NCI-H1417 (cell line): ENCODE measurements at places on chromosomes 12 and 14.

GRCh38 chr14:96710060-96710666, 87.0 kb upstream of the VRK1 start:
- DNase-seq, result no peak

- no peak for DNase-seq
These were observed 178.1 kb downstream of the SOX5 start for GRCh38 chr12:23771240-23771949.

GRCh38 chr12:57899010-57899662, 42.2 kb upstream of the ATP23 start:
- DNase-seq, result peak; percentile 61

DNA sequence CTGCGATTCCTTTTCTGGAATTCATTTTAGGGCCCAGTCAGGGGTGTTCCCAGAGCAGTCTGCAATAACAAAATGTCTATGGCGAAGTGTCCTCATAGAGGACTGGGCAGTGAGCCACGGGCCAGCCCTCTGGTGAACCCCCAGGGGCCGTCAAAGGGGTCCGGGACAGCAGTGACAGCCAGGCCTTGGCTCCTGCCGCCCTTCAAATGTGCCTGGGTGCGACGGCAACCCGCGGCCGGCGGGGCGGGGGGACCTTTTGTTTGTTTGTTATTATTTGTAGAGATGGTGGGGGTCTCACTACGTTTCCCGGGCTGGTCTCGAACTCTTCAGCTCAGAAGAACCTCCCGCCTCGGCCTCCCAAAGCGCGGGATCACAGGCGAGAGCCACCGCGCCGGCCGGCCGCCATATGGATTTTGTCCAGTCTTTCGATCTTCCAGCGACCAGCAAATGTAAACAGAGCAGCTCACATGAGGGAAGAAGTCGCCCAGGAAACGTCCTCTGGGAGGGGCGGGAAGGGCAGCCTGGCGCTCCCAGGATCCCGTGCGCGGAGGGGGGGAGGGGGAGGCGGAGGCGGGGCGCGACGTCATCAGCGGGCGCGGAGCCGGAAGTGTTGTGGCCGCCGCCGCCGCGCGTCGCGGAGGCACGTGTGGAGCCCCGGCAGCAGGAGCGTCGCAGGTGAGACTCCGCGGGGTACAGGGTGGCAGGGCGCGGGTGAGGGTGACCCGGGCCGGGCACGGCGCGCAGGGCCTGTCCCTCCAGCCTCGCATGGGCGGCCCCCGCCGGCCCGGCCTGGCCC, at the start of gene TRMT61A:
TRMT61A (plus strand) TSS at position 610 of the 796 bp plus-strand sequence. CDS start 783 bp downstream, outside the sequence.
- peak; percentile 92 for DNase-seq

- no peak for DNase-seq
These were observed 445.8 kb upstream of the TBX3 start for GRCh38 chr12:115129727-115130126.

DNA sequence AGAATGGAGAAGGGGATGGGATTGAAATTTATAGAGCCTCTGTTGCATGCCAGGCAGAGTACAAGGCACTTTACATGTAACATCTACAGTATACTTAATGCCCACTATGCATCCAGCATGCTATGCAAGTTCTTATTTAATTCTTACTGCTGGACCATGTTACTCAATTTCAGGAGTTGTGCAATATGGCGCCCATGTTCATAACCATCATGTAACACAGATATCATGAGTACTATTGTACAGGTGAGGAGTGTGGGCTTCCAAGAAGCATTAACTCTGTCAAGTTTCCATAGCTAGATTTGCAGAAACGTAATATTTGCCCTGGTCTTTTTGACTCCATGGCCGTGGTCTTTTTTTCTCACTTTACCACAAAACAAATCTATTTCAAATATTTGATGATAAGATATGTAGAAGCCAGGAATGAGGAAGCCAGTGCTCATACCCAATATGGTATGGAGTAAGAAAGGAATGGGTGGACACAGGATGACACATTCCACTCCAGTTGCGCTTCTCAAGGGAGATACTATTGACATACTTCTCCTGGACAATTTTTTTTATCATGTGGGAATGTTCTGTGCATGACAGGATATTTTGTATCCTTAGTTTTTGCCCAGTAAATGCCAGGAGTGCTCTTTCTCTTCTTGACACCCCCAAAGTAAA, 191.8 kb downstream of the C12orf75 start:
- DNase-seq, result no peak

- DNase-seq, result no peak
These were observed 7.9 kb upstream of the KRT86 start for GRCh38 chr12:52266514-52266913.

DNA sequence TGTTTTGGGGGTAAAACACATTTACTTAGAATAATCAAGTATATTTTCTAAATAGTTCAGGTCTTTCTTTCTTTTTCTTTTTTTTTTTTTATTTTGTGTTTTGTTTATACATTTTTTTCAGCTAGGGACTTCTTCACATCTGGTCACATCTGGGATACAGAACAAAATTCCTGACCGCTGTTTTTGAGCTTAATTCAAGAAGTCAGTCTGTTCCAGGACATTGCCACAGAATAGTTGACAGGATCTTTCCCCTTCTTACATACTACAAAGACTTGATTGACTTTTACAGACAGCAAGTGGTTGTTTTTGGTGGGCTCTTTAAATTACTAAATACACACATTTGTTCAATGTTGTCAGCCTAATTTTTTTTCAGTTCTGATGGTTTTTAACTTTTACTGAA, 41.8 kb upstream of the DCN start:
- no peak for DNase-seq

GRCh38 chr12:120078868-120079267, 37.7 kb downstream of the RAB35 start:
- no peak for DNase-seq

- DNase-seq, result no peak
These were observed 162.6 kb downstream of the SLC15A4 start for GRCh38 chr12:128661226-128661569.

GRCh38 chr14:66249544-66249943, 236.6 kb upstream of the CCDC196 start:
- DNase-seq, result no peak

DNA sequence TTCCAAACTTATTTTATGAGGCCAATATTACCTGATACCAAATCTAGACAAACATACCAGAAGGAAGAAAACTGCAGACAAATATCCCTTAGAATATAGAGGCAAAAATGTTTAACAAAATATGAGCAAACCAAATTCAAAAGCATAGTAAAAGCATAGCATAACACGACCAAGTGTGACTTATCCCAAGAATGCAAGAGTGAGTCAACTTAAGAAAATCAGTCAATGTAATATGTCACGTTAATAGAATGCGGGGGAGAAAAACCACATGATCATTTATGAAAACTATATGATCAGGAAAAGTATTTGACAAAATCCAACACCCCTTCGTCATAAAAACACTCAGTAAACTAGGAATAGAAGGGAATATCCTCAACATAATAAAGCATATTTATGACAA, 217.3 kb downstream of the ADGRD1 start:
- DNase-seq, result no peak

- DNase-seq, result peak; percentile 74
These were observed 111.4 kb downstream of the EGLN3 start for GRCh38 chr14:33839193-33840076.

DNA sequence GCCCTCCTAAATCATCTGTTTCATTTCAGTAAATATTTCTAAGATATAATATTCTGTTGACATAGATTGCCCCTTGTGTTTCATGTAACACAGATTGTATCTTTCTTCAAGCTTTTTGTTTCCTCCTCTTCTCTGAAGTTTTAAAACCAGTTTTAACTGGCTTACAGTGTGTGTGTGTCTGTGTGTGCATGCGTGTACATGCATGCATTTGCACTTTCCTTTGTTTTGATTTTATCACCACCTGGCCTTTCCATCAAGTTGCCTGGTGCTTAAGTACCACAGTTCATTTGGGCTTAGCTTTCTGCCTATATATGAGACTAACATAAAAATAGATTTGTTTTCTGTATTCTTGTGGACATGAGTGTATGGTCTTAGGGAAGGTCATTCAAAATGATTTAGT, 31.9 kb downstream of the ETNK1 start:
- peak; percentile 23 for DNase-seq

GRCh38 chr12:42809226-42809625, 219.7 kb upstream of the PRICKLE1 start:
- no peak for DNase-seq

DNA sequence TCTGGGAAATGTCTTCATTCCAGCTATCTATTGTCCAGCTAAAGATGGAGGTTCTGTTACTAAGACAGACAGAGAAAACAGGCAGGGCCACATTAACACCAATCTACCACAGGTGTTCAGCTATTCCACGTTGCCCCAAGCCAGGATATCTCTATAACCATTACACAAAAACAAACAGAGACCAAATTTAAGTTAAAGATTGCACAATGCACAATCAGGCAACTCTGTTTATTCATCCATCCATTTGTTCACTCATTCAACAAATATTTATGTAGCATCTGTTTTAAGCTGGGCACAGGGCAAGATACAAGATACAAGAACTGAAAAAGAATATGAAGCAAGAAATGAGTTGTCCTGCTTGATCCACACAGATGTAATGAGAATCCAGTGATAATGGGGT, 629.0 kb downstream of the MED13L start:
- no peak for DNase-seq
